Hematopoietic multipotent progenitor cell (in vitro differentiated cells): ENCODE measurements at places on chromosomes 5 and 9. TPM values are rescaled to one million over a fixed set of nuclear protein-coding genes. Genes with fewer than 3 reads are reported as not detected.
A peak's percentile ranks its signal among the peaks of the same experiment; 100 is the strongest.

Gene SUB1
- total RNA-seq = 36.6 TPM

Gene SIT1
- 0.54 TPM for total RNA-seq

Gene TLE1
- total RNA-seq = 2.7 TPM

Gene CAVIN4
- under 0.01 TPM for total RNA-seq

Gene CCNO
- total RNA-seq = under 0.01 TPM

Gene MRPL22
- 5.7 TPM for total RNA-seq

Gene SLC27A6
- 0.54 TPM for total RNA-seq

Gene GNAQ
- 35.0 TPM for total RNA-seq

Gene PCDHA9
- under 0.01 TPM for total RNA-seq

Gene PCDHGA1
- total RNA-seq = under 0.01 TPM

Gene ORM1
- total RNA-seq = 0.27 TPM

Gene CD74
- 2,842 TPM for total RNA-seq

- DNase-seq = no peak
Observed at GRCh38 chr9:98958271-98958984, 14.7 kb downstream of the COL15A1 start.

- peak; percentile 18 for DNase-seq
Observed at GRCh38 chr5:156934450-156935211, 28.4 kb downstream of the TIMD4 start.

DNA sequence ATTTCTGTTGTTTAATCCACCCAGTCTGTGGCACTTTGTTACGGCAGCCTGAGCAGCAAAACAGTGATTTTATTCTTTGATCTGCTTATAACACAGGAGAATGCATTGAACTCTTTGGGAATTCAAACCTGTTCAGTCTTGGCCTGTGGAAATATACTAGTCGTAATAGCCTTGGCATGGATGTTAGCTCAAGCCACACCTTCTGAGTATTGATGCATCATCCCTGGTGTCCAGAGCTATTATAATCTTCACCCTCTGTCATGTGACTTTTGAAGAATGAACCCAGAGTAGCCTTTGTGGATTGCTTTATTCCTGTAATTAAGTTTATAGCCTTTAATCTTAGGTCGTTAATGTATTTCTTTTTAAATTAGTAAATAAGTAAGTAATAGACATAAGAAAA is 50.8 kb upstream of the TEX48 start:
- DNase-seq = no peak

GRCh38 chr5:164256954-164257353 is 751.5 kb downstream of the MAT2B start:
- DNase-seq = no peak

- no peak for DNase-seq
Observed at GRCh38 chr5:56676091-56676768, 139.1 kb upstream of the MAP3K1 start.

GRCh38 chr5:98604721-98605425 is 168.6 kb upstream of the RGMB start:
- no peak for DNase-seq

GRCh38 chr9:89473762-89474469 is 24.0 kb downstream of the SEMA4D start:
- no peak for DNase-seq

- no peak for DNase-seq
Observed at GRCh38 chr9:91572811-91573210, 149.2 kb upstream of the NFIL3 start.

DNA sequence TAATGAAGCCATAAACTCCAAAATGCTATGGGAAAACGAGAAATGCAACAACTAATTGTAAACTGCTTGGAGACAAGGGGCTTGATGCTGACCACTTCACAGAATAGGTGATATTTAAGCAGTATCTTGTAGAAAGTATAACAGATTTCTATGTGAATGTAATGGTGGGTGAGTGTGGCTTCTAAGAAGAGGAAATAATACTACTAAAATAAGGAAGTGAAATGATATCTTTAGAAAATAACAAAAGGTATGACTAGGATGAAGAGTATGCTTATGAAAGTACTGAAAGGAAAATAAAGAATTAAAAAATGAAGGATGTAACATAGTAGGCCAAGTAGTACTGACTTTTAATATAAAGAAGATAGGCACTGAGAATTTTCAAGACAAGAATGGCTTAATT is 94.2 kb downstream of the AGTPBP1 start:
- no peak for DNase-seq

- DNase-seq = peak; percentile 79
Observed at GRCh38 chr9:77864211-77864889, 167.3 kb downstream of the GNAQ start.

DNA sequence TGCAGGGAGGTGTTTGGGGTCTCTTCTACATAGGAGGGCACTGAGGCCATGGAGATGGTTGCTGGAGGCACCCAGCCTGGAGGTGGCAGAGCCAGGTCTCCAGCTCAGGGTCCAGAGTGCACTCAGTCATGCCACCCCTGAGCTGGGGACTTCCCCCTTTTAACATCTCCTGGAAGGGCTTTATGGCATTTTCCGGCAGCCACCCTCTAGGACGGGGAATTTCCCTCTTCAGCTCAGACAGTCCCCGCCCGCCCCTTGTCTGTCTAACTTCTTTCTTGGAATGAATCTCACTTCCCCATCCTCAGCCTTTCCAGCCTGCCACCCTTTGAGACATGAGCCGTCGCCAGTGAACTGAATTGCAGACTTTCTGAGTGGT is 49.9 kb downstream of the COL15A1 start:
- DNase-seq = peak; percentile 35

- no peak for DNase-seq
Observed at GRCh38 chr5:56369361-56369811, 136.3 kb upstream of the ANKRD55 start.

DNA sequence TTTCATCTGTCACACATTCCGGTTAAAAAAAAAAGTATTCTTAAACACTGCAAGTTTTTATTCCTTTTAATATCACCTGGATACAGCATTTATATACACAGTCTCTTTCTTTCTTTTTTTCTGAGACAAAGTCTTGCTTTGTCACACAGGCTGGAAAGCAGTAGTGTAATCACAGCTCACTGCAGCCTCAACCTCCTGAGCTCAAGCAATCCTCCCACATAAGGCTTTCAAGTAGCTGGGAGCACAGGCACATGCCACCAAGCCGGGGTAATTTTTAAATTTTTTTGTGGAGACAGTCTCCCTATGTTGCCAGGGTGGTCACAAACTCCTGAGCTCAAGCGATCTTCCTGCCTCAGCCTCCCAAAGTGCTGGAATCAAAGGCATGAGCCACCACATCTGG is 13.9 kb downstream of the KIF20A start:
- no peak for DNase-seq
